ENCODE measurements at places on chromosomes 4 and X. TPM values are rescaled to one million over a fixed set of nuclear protein-coding genes. Genes with fewer than 3 reads are reported as not detected.

NDST4 gene
- not detected for total RNA-seq

- no peak for DNase-seq
Measured at GRCh38 chrX:30577362-30577991, at the start of gene TASL. Gene TASL (minus strand): TSS chrX:30577766. CDS start chrX:30560355, 17,411 bp downstream.

GRCh38 chr4:12588582-12588981 is 895.6 kb downstream of the RAB28 start:
- no peak for DNase-seq

- DNase-seq: peak; percentile 75
Measured at GRCh38 chr4:140152751-140153418, 1.1 kb downstream of the MAML3 start.

DNA sequence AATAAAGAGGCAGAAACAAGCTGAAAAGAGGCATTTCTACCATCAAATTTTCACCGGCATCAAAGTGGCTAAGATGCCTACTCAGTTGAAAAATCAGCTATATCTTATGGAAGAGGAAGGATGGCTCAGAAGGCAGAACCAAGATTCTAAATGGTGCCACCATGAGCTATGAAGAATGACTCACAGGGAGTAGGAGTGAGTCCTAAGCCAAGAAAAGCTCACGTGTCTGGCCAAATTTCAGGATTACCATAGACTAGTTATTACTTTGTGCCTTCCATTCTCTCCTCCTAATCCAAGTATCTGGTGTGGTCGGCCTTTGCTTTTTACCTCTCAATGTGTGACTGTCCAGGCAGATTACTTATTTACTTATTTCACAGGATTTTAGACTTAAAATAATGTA is 54.8 kb downstream of the BMP3 start:
- no peak for DNase-seq

DNA sequence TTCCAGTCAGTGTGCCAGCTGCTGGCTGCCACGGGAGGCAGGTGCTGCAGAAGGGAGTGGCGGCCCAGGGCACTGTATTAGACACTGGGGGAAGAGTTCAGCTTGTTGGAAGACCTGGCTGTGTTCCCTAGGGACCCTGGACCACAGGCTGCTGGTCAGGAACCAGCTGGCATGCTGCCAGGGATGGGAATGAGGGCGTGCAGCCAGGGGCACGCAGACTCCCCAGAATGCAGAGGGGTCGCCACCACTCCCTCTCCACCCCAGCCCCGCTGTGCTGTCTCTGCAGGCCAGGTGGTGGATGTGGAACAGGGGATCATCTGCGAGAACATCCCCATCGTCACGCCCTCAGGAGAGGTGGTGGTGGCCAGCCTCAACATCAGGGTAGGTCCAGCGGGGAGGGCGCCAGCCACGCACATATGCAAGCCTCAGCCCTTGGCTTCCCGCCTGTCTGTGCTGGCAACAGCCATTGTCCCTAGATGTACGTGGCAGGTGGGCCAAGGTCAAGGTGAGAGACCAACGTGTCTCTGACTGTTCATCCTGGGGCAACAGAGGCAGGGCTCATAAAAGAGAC is 12.3 kb downstream of the ABCD1 start:
- no peak for DNase-seq

DNA sequence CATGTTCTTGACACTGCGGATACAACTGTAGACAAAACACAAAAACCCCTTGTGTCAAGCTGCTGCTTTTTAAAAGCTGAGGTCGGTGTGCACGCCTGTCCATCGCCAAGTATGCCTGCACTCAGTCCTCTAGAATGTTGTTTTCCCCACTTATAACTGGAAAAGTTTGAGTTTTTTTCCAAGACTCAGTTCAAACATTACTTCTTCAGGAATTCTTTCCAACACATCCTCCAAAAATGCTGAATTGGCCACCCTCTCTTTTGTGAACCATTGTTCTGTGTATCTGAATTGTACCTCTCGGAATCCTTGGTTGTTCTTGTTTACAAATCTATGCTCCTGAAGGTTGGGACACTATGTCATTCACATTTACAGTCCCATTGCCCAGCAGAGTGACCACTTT is 94.6 kb downstream of the REELD1 start:
- DNase-seq: no peak
